ENCODE measurements at places on chromosomes 5 and 9.

DNA sequence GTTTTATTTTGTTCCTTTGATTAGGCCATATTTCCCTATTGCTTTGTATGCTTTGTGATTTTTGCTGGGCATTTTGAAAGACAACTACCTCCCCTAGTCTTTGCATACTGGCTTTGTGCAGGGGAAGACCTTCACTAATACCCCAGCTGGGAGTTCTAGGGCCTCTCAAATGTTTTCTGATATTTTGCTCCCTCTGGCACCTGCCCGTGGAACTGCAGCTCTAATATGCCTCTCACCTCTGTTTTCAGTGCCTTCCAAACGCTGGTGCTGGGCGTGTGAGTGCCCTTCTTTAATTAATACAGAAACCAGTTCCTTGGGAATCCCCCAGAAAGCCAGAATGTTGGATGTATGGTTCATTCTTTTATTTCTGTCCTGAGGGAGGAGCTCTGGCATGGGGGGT, 204.5 kb downstream of the COMMD10 start:
- DNase-seq: no peak

GRCh38 chr9:27548055-27548741, 18.6 kb upstream of the MOB3B start:
- no peak for DNase-seq

GRCh38 chr5:159911349-159911748, 4.9 kb upstream of the ADRA1B start:
- DNase-seq: no peak

DNA sequence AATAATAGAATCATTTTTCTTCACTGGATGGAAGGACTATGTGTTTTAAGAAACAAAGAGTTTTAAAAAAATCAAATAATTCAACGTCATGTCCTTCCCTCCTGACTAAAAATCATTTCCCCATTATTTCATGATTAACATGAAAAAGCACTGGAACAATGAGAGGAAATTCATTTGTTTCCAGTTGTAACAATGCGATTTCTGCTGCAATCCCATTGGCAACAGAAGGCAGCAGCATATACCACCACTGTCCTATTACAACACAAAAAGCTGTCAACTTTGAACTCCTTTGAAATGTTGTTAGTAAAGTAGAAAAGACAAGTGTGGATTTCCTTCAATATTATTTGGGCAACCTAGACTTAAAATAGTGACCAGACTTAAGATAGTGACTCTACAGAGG, 3.1 kb downstream of the C5orf63 start:
- no peak for DNase-seq
